ENCODE measurements at places on chromosomes 7 and 10. TPM values are rescaled to one million over a fixed set of nuclear protein-coding genes. Genes with fewer than 3 reads are reported as not detected.

- DNase-seq = no peak
These were observed 20.8 kb downstream of the NET1 start for GRCh38 chr10:5433182-5433581.

DNA sequence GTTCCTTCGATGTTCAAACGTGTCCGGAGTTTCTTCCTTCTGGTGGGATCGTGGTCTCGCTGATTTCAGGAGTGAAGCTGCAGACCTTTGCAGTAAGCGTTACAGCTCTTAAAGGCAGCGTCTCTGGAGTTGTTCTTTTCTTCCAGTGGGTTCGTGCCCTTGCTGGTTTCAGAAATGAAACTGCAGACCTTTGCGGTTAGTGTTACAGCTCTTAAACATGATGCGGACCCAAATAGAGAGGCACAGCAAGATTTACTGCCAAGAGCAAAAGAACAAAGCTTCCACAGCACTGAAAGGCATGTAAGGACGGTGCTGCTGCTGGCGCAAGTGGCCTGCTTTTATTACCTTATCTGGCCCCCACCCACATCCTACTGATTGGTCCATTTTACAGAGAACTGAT lies 931.4 kb downstream of the IPMK start:
- no peak for DNase-seq

DNA sequence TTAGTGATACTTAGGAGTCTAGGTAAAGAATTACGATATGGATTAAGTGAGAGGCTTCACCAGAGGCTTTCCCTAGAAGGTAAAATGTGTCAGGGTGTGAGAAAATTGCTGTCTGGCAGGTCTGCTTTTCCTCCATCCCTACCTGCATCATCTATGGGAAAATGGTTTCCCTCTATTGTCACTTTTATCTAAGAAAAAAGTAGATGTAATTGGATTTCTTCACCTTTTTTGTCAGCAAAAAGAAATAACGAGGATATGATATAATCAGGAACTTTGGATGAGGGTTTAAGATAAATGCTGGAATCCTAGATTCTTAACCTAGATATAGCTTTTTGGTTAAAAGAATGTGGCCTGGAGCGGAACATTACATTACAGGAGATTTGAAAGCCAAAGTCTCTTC lies 146.1 kb downstream of the MAGI2 start:
- DNase-seq = no peak

DNA sequence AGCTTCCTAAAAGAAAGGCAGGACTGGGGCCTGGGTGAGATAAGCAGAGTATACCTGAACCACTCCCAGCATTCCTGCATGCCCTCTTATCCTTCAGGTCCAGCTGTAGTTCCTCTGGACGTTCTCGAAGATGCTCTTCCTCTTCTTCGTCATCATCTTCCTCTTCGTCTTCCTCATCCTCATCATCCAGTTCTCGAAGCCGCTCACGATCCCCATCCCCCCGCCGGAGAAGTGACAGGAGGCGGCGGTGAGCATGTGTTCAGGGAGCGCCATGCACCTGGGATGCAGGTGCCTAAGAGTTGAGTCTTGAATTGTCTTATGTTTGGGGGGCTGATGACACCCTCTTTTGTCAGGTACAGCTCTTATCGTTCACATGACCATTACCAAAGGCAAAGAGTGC lies 3.9 kb upstream of the NOLC1 start:
- DNase-seq = no peak

DNA sequence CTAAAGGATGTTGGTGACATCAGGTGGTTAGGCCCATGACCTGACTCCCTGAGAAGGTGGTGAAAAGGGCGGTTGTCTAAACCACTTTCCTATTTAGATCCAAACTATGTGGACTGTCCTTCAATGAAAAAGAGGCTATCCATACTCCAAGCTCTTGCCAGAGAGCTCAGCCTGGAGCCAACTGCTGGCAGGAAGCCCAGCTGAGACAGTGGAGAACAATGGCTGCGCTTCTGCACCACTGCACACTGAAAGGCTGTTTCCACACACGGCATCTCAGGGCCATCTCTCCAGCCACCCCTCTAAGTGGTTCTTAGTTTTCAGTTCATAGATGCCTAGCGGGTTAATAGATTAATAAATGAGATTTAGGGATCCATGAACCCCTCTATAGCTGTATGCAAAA lies 488.8 kb upstream of the ZMIZ1 start:
- no peak for DNase-seq

- DNase-seq = no peak
These were observed 763.4 kb downstream of the KCNMA1 start for GRCh38 chr10:76874176-76874575.

GRCh38 chr10:115022733-115023132 lies 70.4 kb upstream of the ATRNL1 start:
- no peak for DNase-seq

DNA sequence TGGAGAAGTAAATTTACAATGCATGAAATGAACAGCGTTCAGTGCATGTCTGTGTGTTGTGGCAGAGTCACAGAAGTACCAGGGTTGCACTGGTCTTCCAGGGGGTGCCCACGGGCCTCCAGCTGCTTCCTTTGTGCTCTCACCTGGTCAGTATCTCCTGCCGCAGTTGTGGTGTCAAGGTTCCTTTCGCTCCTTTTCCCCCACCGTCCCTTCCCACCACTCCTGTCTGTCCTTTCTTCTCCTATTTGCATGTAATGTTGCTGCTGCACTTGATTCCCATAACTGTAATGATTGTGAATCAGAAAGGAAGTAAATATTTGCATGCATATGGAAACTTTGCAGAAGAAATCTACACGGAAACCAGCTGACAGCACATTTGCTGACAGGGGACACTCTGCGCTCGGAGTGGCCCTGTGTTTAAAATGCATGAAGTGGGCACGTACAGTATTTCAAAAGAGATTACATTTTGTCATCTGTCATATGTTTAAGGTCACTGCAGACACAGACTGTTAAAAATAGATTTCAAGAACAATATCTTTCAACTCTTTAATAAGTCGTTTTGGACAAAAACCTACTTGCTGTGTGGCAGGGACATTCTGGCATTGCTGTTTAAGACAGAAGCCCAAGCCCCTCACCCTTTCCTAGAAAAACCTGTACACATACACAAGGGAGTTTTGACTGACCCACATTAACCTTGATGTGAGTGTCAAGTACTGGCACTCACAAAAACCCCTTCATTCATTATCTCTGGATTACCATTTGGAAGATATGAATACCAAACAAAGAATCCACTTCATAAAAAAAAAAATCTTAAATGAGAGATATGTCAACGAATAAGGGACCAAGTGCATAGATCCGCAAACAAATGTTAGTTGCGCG lies 336.7 kb upstream of the KLF6 start:
- no peak for DNase-seq

GRCh38 chr10:59073456-59074053 lies 102.9 kb upstream of the PHYHIPL start:
- no peak for DNase-seq

GRCh38 chr7:45081670-45081974 lies 7.1 kb downstream of the NACAD start:
- no peak for DNase-seq

DNA sequence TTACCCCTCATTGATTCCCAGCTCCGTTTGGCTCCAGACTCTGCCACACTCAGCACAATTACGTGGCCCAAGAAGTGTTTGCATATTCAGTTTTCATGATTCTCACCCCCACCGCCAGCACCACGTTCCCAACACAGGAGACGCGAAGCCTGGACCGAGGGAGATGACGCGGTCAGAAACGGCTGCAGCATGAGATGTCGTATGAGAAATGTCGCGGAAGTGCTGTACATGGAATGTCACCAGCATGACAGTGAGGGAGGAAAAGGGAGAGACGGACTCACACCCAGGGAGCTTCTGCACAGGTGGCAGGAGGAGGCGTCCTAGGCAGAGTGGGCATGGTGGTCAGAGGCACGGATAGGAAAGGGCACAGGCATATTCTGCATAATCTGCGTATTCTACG lies 188.3 kb downstream of the WDR37 start:
- DNase-seq = peak; percentile 41

- DNase-seq = no peak
These were observed 4.9 kb upstream of the YKT6 start for GRCh38 chr7:44195889-44196288.

DNA sequence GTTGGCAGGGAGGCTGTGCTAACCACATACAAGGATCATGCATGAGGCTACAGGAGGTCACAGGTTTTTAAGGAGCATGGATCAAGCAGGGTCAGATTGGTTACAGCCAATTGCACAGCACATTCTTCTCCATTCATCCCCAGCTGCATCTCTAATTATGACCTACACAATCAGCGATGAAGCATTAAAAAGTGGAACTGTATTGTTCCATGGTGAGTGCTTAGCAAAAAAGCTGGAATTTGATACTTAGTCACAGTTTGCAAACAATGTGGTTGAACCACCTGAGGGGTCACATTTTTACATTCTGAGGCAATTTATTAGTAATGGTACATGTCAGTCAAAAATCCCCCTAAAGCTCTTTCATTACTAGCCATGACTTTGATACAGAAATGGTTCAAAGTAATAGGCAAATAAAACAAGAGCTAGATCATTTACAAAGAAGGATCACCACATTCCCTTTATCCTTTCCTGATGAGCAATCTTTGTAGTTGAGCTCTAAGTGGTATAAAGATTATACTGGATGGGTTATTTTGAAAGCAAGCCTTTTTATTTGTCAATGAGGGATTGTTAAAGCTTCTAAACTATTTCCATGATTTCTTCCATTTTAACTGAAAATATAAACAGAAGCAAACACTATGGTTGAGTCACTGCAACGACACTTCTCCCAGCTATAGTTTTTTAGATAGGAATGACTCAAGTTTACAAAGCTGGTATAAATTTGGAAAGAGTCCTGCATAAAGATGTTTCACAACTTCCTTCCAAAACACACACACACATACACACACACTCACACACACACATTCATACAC lies 217.8 kb upstream of the SEMA3A start:
- no peak for DNase-seq

DNA sequence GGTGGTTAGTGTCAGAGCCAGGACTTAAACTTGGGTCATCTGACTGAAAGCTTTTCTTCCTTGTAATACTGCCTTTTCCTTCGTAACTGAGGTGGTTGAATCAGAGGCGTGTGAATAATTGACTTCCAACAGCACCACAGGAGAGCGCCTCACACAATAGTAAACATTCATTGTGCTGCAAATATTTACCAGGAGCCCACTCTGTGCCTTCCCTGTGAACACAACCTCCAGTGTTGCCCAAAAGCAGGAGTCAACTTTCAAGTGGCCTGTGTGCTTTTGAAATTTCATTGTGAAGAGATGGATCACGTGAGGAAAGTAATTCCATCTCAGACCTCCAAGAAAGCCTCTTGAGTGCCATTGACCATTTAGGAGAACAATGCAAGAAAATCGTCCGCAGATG lies 60.2 kb downstream of the ADRA2A start:
- peak; percentile 82 for DNase-seq

DNA sequence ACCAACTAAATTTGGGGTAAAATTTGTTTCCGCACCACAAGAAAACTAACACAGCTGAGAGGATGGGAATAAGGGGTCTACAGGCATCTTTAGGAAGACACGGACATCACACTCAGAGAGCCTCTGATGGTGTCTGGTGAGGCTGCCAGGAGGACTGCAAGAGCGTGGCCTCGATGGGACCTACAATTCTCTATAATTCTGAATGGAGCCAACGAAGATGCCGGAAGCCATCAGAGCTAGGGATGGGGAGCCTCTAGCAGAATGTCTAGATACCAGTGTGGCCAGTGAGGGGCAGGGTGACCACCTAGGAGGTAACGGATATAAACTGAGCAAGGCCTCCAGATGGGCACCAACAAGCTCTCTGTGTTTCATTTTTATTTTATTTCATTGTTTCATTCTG lies 7.5 kb downstream of the GRID1 start:
- no peak for DNase-seq

- DNase-seq = peak; percentile 83
These were observed 751 bp downstream of the PAX2 start for GRCh38 chr10:100745882-100746783.

DNA sequence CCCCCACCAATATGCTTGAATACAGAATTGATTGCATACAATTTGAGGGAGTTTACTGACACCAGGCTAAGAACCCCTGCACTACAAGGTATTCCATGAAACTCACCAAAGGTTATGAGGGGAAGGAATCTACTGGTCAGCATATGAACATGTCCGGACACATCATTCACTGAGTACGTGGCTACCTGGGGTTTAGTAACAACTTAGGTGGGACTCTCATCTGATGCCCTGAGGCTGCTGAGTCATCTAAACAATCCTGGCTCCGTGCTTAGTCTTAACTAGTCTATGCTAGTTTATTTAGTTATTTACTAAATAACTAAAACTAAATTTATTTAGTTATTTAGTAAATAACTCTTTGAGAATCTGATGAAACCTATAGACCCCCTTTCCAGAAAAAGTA lies 11.3 kb downstream of the PI4K2A start:
- DNase-seq = no peak

The GDI2 gene
- total RNA-seq = 346 TPM

The SPDYE16 gene
- not detected for total RNA-seq

The ANXA8L1 gene
- not detected for total RNA-seq

The HABP2 gene
- total RNA-seq = 1.6 TPM

The TMEM184A gene
- total RNA-seq = 5.7 TPM

The KCNMA1 gene
- total RNA-seq = 0.70 TPM

The CALN1 gene
- total RNA-seq = 4.3 TPM

The MMD2 gene
- not detected for total RNA-seq

The CPEB3 gene
- total RNA-seq = 1.6 TPM

Data from endodermal cell (in vitro differentiated cells).